DMS53 (cell line): ENCODE measurements at places on chromosomes 7 and 10.
A peak's percentile ranks its signal among the peaks of the same experiment; 100 is the strongest.

GRCh38 chr7:21417647-21418046 lies 10.2 kb upstream of the SP4 start:
- DNase-seq: no peak

DNA sequence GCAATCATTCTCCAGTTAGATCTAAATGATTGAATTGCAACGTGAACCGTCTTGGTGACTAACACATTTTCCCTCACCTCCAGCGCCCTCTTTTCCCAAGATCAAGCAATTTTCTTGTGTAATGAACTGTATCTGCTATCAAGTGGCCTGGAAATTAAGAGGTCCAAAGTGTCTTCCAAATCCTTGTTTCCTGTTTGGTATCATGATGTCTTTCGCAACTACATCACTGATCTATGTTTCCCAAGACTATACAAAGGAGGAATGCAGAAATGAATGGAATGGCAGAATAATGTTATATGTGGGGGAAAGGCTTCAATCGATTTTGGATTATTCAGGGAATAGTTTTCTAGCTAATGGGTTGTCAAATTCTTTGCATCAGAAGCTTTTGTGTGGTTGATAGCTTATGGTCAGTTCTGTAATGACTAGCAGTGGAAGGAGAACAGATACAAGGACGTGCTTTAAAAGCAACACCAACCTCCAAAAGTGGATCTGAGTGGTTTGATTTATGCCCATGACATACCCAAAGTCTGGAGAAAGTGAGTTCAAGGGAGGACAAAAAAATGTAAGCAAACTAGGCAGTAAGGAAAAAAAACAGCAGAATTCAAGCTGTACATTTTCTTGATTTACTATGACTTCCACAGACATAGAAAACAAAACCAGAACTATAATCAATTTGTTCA lies 14.6 kb upstream of the ZEB1 start:
- no peak for DNase-seq

DNA sequence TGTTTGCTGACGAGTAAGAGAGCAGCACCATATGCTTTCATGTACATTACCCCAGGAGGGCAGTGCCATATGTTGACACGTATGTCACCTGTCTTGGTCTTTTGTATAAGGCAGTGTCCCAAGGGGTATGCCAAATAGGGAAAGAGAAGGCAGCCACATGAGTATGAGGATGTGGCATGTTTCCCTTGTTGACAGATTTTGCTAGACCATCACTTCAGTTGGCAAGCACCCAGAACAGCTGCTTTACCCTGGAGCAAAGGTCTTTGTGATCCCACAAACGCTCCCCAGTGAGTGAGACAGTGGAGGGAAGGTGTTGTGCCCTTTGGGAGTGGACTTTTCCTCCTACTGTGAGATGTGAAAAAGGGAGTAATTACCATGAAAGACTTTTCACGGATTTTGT lies 350.1 kb downstream of the ETV1 start:
- DNase-seq: peak; percentile 82

DNA sequence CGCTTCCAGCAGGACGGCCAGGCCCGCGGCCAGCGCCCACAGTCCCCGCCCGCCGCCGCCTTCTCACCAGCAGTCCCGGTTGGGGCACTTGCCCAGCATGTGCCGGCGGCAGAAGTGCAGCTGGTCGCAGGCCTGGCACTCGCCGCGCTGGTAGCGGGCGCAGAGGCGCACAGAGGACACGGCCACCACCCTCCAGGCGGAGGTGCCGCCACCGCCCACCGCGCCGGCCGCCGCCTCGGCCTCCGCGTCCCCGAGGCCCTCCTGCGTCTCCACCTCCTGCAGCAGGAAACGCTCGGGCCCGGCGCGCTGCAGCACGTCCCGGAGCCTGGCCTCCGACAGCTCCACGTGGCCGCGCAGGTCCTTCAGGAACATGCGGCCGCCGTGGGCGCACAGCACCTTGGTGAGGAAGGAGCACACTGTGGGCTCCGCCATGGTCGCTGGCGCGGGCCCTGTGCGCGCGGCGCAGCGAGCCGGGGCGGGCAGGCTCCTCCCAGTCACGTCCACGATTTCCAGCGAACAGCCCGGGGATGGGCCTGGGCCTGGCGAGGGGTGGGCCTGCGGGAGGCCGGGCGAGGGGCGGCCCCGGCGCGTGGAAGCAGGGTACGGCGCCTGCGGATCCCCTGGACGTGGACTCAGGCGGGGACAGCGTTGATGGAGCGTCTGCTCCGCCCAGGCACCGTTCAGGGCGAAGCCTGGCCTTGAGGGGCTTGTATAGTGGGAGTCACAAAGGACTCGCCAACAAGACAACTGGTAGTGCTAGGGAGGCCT lies at the start of gene ZC3HAV1L:
Gene ZC3HAV1L, minus strand, starts transcription at position 457 of the 768 bp plus-strand sequence. Its CDS starts 25 bp downstream, at position 432.
- DNase-seq: peak; percentile 88

GRCh38 chr7:47893721-47894365 lies 54.4 kb downstream of the PKD1L1 start:
- no peak for DNase-seq

- no peak for DNase-seq
Measured at GRCh38 chr7:113805976-113806375, 112.8 kb downstream of the PPP1R3A start.

DNA sequence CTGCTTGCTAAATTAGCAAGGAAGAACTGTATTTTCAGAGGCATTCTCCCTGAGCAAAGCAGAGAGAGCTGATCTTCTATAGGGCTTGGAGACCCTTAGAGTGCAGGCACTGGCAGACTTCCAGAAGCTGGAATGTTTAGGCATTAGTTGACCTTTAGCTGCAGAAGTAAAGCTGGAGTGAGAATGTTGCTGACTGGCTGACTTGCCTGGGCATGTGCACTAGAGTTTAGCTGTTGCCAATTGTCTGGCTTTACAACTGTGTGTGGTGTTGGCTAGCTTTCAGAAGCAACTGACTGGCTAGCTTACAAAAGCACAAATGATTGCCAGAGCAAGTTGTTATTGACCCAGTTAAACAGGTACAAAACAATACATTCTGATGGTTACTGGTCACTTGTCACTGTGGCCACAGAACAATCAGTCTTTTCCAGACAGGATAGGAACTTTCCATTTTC lies 25.1 kb downstream of the FAM13C start:
- no peak for DNase-seq

- DNase-seq: no peak
Measured at GRCh38 chr10:45439873-45440272, 65.9 kb downstream of the ALOX5 start.

DNA sequence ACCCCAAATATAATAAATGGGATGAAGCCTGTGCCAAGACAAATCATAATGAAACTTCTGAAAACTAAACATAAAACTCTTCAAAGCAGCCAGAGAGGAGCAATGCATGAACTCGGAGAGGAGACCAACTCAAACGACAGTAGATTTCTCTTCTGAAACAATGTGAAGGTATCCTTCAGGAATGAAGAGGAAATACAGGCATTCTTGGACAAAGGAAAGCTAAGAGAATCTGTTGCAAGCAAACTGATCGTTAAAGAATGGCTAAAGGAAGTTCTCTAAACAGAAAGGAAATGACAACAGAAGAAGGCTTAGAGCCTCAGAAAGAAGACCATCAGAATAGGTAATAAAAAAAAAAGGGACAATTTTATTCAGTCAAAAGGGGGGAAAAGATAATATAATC lies 6.6 kb downstream of the GNA12 start:
- DNase-seq: no peak

DNA sequence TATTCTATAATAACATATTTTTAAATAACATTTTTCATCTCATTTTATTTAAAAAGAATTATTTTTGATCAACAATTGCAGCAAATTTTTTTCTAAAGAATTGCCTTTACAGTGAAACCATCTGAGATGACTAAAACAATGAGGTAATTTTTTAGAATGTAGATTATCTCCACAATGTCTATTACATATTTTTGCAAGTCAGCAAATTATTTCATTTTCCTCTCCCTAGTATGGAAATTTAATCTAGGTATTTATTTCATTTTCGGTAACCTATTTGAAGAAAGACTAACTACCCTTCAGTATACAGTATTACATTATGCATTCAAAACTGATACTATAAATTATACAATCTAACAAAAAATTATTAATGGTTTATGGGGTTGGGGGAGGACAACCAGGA lies 213.2 kb upstream of the SP4 start:
- DNase-seq: no peak

DNA sequence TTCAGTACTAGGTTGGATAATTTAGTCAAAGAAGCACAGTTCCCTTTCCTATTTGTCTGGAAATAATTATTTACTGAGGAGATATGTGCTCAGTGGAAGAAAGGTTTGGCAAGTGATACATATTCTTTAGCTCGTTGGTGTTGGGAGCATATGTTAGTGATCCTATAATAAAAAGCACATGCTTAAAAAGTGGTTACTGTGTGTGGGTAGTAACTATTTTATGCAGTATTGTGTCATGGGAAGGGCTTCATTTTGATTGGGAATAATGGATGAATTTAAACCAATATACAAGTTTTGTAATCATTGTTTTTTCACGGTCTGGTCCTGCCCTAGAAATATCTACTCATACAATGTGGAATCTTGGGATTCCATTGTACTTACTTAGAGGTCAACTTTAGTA lies 188.7 kb upstream of the PPP1R3A start:
- no peak for DNase-seq

- peak; percentile 60 for DNase-seq
Measured at GRCh38 chr7:84144480-84144879, 50.1 kb downstream of the SEMA3A start.

GRCh38 chr7:2209146-2209960 lies 23.4 kb downstream of the MAD1L1 start:
- peak; percentile 68 for DNase-seq

GRCh38 chr7:85655252-85655651 lies 468.4 kb upstream of the SEMA3D start:
- DNase-seq: no peak

DNA sequence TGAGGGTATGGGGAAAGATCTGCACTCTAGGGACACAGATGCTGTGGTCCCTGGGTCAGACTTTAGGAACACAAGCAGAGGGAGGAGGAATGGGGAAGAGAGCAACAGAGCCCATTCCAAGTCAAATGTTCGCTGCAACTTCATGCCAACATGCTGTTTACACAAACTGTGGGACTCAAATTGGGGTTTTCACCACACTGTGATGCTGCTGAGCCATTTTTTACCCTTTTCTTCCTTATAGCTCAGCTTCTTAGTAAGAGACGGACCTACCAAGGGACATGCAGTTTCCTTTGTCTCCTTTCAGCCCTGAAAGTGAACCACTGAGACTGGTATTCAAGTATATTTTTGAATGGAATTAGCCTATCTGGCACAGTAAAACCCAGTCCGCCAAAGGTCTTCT lies 64.3 kb upstream of the AGK start:
- no peak for DNase-seq

DNA sequence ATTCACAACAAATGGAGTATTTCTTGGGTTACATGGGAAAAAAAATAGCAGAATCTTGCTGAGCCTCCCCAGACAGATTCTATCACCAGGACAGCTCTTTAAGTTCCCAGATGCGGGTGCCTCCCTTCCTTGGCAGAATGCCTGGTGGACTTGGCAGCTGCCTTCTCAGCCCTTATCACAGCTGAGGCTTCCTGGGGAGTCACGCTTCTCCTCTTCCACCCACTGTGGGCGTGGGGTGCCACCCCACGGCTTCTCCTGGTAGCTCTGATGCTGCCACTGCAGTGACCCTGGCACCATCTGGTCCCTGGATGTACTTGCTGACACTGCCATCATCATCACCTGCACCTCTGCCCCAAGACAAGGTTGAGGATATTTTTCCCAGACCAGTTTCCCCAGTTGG lies 16.2 kb upstream of the NME8 start:
- DNase-seq: peak; percentile 18

DNA sequence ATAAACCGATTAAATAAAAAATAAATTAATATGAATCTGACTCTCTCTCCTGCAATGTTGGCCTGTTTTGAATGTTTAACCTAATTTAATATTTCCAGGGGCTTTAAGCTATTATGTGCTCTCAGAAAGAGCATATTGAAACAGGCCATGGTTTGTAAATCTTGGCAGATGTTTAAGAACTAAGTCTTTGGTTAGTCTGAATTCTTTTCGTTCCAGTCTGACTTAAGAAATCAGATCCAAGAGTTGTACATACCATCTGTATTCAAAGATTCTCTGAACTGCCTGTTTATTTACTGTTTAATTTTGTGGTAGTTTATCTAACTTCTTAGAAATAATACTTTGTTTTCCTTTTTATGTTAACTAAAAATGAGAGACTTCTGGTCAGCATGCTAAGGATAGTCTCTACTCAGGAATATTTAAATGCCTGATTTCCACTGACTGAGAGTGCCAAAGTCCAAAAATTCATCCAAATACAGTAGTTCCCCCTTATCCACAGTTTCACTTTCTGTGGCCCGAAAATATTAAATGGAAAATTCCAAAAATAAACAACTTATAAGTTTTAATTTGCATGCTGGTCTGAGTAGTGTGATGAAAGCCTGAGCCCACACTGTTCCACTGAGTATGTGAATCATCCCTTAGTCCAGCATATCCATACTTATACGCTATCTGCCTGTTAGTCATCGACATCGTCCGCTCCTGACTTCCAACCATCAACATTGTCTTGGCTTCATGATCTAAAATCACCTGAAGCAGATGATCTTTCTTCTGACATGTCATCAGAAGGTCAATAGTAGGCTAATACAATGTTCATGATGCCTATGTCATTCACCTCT lies 238.1 kb upstream of the CSTF2T start:
- DNase-seq: no peak

DNA sequence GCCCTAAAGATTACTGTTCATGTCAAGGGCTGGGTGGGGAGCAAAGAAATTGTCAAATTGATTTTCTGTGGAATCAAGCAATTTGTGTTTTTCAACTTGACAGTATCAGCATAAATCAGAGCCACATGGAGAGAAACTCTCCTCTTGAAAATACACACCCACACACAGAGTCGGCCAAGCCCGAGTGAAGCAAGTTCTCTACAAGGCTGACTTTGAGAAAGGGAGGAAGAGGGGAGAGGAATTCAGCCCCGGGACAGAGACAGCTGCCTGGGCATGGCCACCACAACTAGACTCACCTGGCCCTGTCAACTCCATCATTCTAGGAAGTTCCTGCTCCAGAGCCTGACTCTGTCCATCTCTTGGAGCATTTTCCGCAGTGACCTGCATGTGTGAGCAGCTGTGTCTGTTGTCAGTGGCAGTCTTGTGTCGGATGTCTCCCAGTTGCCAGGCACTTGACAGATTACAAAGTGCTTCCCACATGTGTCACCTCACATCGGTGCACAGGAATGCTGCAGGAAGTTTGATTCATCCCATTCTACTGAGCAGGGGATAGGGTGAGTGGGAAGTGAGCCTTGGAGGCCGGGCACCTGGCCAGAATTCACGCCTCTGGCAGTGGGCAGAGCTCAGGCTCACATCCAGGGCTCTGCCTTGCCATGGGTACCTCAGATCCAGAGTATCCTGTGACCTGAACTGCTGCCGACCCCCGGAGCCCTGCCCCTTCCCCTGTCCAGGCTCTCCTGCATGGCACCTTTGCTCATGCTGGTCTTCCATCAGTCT lies 37.9 kb downstream of the ADAM12 start:
- peak; percentile 78 for DNase-seq

DNA sequence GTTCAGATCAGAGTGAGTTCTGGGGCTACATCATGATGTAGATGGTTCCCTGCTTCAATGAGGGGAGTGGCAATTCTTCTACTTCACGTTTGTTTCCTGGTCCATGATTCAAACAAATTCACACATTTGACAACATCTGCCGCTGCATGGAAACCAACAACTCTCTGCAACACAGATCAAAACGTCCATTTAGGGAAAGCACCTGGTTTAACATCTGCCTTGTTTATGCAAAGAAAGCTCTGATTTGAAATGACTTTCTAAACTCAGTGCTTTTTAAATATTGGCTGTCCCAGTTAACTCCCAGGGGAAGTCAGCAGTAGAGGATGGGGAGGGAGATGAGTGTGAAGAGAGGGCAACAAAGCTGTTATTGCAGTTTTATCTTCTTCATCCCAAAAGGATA lies 93.8 kb downstream of the GAD2 start:
- DNase-seq: no peak
